ENCODE measurements at places on chromosomes 4 and X.

DNA sequence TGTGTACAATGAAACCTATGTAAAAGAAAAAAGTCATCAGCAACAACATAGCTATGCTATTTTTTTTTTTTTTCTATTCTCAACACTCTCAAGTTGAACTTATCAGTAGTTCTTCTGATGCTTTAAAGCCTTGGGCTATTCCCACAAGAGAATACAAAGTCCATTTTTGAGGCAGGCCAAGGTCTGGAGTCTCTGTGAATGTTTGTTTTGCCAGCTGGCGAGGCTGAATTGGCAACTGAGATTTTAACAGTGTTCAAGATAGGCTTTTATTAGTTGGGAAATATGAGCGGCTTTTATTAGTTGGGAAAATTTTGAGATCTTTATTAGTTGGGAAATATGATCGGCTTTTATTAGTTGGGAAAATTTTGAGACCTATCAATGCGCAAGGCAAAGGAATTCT lies 336.6 kb downstream of the SLITRK2 start:
- DNase-seq, result no peak

DNA sequence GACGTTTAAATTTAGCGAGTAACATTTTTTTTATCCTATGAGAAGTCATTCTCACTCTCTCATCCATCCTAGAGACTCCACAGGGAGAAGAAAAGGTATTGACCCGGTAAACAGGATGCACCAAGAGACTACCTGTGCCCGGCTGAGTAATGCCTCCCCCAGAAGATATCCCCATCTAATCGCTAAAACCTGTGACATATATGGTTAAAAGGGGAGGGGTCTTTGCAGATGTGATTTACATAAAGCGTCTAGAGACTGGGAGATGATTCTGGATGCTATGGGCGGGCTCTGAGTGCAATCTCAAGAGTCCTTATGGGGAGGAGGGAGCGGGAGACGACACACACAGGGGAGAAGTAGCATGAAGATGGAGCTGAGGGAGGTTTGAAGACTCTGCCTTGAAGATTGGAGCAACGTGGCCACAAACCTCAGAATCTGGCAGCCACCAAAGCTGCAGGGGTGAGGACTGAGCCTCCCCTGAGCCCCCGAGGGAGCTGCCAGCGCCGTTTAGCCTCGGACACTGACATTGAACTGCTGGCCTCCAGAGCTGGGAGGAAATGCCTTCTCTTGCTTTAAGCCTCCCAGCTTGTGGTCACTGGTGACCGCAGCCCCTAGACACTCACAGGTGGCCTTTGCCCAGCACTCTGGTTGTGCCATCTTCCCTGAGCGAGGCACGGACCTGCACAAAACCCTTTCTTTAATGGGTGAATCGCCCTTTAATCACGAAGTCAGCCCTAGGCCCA lies 11.2 kb downstream of the ABLIM2 start:
- no peak for DNase-seq

DNA sequence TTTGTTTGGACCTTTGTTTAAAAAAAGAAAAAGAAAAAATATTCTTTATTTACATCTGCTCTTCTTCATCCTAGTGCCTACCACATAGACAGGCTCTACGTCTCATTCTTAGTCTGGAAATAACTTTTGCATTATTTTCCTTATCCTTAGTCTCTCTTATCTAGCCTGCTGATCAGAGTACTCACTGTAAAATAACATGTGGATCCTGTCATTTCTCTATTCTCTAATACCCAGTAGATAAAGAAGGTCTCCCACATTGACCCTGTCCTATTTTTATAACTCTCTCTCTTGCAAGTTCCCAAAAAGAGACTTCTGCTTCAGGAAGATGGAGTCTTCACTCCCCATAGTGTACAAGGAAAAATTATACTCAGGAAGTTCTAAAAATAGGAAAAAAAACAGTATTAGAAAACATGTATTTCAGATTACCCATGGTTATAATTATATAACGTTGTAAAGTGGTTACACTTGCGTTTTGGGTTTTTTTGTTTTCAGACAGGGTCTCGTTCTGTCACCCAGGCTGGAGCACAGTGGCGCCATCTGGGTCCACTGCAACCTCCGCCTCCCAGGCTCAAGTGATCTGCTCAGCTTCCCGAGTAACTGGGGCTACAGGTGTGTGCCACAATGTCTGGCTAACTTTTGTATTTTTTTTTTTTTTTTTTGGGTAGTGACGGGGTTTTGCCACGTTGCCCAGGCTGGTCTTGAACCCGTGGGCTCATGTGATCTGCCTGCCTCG lies 23.8 kb downstream of the ZFX start:
- no peak for DNase-seq

DNA sequence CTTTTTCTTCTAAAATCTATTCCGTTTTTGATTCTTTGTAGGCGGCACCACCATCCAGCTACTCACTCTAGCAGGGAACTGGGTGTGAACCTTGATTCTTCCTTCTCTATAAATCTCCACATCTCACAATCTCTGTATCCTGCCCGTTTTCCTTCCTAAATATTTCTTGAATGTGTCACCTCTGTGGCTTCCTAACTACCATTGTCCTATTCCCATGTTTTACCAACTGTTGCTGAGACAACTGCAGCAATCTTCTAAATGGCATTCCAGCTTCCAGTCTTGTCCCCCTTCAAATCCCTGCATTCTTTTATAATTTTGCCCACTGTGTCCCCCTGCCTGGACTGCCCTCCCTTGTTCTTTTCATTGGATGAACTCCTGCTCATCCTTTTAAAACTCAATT lies 641.3 kb downstream of the RPA4 start:
- no peak for DNase-seq

DNA sequence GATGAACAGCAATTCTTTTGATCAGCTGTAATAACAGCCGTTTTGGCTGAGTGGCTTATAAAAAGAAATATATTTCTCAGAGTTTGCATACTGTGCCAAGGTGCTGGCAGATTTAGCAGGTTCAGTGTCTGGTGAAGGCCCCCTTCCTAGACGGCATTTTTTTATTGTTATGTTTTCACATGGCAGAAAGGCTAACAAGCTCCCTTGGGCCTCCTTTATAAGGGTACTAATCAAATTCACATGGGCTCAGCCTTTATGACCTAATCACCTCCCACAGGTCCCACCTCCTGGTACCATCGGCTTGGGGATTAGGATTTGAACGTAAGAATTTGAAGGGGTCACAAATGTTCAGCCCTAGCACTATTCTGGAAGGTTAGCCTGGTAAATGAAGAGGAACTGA lies 431.9 kb downstream of the SPOCK3 start:
- DNase-seq, result no peak

DNA sequence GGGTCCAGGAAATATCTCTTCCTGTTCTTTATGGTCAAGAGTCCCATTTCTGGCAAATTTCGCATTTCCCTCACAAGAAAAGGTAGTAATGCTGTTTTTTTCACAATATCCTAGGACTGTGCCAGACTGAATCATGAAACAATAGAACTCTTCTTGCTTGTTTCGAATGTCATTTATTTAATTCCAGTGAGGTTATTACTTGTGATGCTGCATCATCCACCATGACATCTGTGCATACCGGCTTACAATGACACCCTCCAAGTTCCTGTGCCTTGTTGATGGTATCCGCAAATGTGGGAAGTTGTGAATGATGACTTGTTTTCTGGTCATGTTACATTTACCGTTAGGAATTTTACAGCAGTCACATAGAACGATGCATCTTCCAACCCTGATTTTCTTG lies 42.9 kb upstream of the SPRY1 start:
- DNase-seq, result no peak

DNA sequence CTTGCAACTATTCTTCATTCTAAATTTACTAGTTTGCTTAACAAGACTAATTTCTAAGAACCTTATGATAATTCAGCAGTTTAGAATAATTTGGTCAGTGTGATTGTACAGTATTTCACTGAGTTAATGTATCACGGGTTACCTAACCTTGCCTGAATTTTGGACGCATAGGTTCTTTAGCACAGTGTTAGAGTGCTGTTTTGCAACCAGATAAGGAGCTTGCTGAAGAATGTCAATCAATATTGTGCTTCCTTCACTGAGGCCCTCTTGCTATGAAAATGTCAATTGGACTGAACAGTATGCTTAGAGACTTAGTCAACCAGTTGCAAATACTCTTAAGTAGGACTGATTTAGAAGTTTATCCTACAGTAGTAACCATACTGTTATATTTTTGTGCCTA lies 19.6 kb downstream of the VAMP7 start:
- DNase-seq, result no peak

DNA sequence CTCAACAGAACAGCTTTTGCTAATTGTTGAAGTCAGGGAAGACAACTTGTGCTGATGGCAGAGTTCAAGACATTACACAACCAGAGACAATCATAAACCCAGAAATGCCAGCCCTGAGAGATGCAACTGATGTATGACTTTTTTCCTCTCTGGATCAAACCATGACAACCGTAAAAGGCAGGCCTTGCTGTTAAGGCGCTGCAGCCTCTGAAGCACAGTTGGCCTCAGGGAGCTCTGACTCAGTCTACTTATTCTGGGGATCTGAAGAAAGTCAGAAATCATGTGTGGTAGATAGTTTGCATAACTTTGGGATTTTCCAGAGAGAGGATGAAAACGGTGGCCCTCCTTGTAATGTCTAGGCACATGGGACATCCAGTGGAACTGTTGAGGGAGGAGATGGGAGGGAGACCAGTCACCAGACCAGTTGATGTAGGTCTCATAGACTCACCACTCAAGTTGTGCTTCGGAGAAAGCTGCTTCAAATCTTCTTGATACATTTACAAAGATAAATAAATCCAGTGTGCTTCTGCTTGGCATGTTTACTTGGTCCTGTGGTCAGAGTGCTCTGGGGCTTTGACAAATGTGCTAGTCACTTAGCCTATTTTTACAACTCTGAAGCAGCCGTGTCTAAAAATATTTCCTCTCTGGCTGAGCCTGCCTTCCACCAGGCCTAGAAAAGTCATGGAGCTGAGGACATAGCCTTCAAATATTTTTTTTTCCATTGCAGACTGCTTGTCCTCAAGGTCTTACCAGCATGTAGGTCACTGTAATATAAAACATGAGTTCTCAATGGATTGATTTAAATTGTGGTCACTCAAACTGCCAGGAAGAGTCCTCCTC lies 7.5 kb downstream of the HADH start:
- DNase-seq, result peak; percentile 49

- DNase-seq, result no peak
These were observed 24.2 kb downstream of the CHST7 start for GRCh38 chrX:46597771-46598170.

DNA sequence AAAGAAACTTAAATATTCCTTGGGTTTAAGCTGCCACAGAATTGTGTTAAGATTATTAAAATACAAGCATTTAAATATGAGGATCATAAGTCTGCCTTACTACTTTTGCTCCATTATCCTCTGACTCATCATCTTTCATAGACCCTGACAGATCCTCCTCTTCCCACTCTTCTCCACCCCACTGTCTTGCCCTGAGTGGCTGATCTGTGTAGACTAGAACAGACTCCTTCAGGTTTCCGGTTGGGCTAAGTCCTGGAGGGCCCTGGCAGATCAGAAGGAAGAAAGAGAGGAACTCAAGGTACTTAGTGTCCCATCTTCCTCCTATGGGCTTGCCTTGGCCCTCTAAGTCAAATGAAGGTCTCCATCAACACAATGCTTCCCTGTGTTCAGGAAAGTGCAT lies 30.7 kb downstream of the PALLD start:
- DNase-seq, result no peak

DNA sequence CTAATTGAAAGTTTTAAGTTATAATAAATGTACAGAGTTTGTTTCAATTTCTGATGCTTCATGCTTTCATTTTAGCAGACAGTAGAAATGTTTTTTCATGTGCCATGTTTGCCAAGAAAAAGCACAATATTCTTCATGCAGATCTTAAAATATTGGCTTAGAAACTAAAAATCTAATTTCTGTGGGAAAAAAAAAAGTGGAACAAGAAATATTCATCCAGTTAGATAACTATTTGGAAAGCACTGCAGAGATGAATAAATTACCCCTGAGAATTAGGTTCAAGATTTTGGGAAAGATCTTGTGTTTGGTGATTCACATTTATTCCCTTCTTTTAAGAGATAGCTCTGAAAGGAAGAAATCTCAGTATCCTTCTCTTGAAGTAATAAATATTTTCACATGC lies 912.5 kb downstream of the C4orf33 start:
- DNase-seq, result no peak

GRCh38 chr4:15920723-15921591 lies 17.6 kb downstream of the FGFBP1 start:
- DNase-seq, result peak; percentile 97

DNA sequence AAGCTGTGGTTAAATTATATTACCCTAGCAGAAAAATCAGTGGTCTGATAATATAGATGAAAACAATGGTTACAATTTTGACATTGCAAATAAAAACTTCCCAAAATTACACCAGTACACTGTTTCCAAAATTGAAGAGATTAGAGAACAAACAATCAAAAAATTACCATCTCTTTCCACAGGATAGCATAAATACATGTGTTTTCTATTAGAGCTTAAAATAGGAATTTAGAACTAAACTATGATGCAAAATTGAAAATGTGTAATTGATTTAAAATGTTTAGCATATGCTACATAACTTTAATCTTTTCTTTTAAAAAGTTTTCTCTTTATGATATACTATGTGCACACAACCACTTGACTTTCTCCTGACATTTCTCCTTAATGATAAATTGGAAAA lies 6.7 kb downstream of the EDNRA start:
- no peak for DNase-seq

DNA sequence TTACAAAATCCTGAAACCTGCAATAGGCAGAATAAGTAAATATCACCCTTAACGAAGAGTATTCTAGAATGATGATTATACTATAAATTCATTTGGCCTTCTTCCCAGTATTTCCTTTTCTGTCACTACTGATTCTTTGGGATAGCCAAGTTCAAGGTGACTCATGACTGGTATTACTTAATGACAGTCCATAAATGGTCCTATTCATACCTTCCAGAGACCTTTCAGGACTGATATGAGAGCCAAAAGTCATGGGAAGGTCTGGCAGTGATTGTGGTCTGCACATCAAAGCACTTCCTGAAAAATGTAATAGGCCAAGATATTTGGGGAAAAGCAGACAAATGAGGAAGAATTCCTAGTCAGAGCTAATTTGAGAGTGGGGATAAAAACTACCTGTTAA lies 239.6 kb upstream of the FAM47A start:
- no peak for DNase-seq

- no peak for DNase-seq
These were observed 32.0 kb upstream of the MAP9 start for GRCh38 chr4:155408796-155409195.

GRCh38 chr4:20615486-20616260 lies 84.6 kb upstream of the PACRGL start:
- no peak for DNase-seq

DNA sequence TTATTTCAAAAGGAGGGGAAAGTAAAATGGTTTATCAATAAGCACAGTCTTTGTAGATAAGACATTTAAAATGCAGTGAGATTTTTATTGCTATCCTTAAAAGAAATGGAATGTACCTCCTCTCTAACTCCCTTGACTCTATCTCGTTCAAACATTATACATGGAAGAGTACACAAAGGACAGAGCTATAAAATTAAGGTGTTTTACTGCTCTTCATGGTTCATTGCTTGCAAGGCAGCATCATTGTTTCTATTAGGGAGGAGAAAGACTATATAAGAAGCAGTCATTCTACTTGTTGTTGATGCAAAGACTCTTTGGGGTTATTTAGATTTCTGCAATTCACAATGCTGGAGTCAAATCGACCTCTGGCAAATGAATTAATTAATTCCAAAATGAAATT lies 380.2 kb upstream of the NDST3 start:
- no peak for DNase-seq

- no peak for DNase-seq
These were observed 408.6 kb upstream of the PABPC4L start for GRCh38 chr4:134610172-134610571.

GRCh38 chrX:31702222-31702621 lies 630.4 kb upstream of the FTHL17 start:
- DNase-seq, result peak; percentile 9

All from fibroblast of skin of left quadriceps (primary cell).